ENCODE measurements at places on chromosomes 7 and 10.

- DNase-seq = no peak
Observed at GRCh38 chr7:3063016-3063753, 19.5 kb upstream of the CARD11 start.

GRCh38 chr7:102463841-102464576 lies 654 bp downstream of the ALKBH4 start:
- no peak for DNase-seq

DNA sequence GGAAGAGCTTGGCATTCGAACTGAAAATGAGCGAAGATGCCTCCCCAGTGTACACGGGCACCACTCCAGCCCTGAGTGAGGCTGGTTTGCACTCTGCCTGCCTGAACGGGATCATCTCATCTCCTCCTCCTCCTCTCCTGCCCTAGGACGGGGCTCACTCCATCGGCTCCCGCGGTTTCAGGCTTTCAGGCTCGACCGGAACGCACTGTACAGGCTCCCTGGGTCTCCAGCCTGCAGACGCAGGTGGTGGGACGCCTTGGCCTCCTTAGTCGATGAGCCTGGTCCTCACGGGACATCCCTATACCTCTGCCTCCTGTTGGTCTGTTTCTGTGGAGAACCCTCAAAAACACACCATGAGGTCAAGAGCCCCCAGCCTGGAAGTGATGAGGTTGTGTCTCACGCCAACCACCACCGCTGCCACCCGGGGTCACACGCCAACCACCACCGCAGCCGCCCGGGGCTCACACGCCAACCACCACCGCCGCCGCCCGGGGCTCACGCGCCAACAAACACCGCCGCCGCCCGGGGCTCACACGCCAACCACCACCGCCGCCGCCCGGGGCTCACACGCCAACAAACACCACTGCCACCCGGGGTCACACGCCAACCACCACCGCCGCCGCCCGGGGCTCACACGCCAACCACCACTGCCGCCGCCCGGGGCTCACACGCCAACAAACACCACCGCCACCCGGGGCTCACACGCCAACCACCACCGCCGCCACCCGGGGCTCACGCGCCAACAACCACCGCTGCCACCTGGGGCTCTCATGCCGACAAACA lies 56.3 kb downstream of the FOXL3 start:
- DNase-seq = no peak

GRCh38 chr10:22002591-22003176 lies 846 bp downstream of the DNAJC1 start:
- DNase-seq = peak; percentile 63

GRCh38 chr7:7869036-7869435 lies 99.6 kb upstream of the GLCCI1 start:
- no peak for DNase-seq

DNA sequence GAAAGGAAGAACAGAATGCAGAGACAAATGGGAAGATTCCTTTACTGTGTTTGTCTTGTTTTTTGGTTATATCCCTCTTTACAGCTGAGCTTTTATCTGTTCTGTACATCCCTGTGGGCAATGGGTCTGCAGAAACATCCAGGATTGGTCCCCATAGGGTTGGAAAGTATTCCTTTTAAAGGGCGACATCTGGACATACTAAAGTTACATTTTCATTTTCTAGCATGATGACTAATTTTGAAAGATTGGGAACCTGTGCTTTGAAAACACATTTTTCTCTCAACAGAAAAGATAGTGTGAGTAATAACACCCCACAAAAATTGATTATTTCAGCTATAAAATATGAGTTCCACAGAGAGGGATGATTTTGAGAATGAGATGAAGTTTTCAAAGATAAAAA lies 435.8 kb downstream of the GPAM start:
- DNase-seq = no peak

DNA sequence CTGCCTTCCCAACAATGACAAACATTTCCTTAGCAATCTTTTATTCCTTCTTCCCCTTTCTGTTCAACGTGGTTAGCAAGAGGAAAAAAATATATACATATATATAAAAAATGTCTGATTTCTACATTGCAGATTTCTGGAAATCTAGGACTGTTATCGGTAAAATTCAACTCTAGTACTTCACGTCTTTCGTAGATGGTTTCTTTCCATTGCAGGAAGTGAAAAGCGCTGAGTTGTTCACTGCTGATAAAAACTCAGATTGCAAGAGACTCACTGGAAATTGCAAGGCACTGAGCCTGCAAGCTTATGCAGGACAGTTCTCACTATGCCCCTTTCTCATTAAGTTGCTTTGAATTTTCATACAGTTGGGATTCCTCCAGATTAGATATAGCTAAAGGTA lies 23.9 kb downstream of the KIN start:
- no peak for DNase-seq

DNA sequence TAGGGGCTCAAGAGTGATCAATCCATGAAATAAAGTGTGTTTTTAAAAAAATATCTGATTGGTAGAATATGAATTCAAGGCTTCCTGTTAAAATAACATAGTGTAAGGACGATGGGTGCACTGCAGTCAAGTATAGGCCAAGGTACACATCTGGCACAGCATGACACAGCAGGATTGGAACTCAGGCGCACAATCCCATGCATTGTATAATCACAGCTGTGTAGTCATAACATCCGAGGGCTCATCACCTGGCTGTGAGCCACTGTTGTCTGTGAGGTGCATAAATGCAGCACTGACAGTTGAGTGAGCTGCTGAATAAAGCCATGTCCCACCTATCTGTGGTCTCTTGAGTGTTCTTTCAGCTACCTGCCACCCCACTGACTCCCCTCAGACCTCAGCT lies 142.3 kb upstream of the HPS1 start:
- peak; percentile 19 for DNase-seq

DNA sequence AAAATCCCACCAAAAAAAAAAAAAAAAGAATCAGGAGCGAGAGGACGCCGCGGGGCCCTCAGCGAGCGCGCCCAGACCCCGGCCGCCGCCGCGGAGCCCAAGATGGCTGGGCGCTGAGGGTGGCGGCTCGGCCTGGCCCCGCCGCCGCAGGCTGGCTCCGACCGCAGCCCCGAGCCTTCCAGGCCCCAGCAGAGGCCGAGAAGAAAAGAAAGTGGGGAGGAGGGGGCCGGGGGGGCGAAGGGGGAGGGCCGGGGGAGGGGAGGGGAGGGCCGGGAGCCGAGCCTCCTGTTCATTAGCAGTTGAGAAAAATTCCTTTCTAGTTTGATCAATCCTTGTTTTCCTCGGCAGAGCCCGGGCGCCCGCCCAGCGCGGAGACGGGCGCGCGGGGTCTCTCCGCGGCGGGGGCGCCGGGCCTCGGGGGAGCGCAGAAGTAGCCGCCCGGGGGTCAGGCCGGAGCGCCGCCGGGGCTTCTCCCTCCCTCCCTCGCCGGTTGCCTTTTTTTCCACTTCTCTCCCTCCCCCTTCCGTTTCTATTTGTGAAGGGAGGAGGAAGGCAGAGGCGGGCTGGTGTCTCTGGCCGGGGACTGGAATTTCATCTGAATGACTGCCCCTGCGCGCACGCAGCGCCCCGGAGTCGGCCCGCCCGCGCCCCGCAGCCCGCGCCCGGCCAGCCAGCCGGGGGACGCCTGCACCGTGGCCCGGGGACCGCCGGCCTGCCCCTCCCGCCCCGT lies 778 bp upstream of the TRIM8 start:
- peak; percentile 74 for DNase-seq

DNA sequence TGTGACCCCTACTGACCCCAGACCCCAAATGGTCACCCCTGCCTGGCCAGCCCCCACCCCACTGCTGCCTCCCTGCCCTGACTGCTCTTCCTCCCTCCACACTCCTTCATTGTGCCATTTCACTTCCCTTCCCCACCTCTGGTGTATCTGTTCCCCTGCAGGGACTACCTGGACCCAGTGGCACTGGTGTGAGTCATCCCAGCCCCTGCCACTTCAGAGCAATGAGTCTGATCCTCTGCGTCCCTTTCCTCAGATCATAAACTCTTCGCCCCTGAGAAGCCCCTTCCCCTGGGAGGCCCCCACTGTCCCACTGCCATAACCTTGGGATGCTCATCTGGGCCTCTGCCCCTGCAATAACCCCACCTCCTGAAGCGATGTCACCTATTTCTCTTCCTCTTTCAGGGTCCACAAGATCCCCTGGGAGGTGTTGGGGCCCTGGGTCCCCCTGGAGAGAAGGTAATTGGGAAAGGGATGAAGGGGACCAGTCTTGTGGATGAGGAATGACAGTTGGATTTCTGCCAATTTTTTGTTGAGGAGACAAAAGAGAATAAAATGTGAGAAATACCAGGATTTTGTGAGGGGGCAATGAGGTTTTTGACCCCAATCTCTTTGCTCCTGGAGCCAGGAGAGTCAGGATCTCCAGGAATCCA lies 19.1 kb upstream of the VOPP1 start:
- DNase-seq = no peak

DNA sequence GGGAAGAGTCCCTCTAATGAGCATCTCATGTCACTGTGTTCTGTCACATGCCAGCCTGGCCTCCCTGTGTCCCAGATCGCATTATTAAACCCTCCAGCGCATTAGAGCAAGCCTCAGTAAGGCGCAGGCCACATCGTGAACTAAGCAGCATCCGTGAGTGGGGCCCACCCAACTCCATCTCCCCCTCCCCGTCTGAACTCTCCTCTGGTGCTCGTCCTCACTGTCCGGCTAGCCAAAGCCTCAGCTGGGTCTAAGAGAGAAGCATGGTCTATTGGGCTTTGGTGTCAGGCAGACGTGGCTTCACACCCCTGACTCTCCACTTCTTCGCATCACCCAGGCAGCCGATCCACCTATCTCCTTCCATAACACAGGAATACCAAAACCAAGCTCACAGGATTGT lies 164.7 kb upstream of the LANCL2 start:
- no peak for DNase-seq

GRCh38 chr7:101817471-101818286 lies at the start of gene CUX1:
CUX1 (plus strand) TSS chr7:101817626; CDS start chr7:101817640, 14 bp downstream.
- peak; percentile 47 for DNase-seq

GRCh38 chr7:143240291-143241168 lies 18.7 kb downstream of the TAS2R40 start:
- peak; percentile 86 for DNase-seq

DNA sequence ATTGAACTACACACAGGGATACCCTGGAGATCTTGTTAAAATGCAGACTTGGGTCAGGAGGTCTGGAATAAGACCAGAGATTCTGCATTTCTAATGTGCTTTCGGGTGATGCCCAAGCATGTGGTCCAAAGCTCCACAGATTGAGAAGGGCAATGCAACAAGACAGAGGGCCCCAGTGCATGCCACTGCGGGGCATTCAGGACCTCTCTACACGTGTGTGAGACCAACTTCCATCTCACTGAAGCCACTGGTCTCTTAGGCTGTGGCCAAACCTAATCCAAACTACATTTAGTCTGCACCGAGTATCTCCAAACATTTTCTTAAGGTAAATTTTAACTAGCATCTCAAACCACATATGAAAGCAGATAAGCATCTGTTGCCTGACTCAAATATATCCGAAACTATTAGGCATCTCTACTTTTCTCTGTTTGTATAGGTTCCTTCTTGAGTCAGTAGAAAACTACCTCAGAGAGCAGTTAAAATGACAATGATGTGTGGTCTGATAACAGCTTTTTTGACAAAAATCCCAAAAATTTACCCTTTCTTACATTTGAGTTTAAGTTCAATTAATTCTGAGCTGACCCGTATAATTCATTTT lies 107.5 kb downstream of the ELMO1 start:
- DNase-seq = no peak

GRCh38 chr10:104925232-104925851 lies 284.3 kb downstream of the SORCS3 start:
- DNase-seq = no peak

DNA sequence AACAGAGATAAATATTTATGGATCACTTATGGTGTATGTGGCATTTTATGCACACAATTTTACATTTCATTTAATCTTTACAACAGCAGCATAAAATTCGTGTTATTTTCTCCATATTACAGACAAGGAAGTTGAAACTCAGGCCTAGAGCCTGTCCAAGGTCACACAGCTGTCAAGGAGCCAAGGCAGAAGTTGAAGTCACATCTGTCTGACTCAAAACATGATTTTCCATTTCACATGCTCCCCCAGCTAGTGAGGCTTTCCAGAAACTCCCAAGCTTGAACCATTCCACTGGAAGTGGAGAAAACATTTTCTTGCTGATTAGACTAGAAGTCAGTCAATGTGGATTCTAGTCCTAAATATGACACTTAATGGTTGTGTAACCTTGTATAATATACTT lies 110.5 kb downstream of the HECTD2 start:
- no peak for DNase-seq

DNA sequence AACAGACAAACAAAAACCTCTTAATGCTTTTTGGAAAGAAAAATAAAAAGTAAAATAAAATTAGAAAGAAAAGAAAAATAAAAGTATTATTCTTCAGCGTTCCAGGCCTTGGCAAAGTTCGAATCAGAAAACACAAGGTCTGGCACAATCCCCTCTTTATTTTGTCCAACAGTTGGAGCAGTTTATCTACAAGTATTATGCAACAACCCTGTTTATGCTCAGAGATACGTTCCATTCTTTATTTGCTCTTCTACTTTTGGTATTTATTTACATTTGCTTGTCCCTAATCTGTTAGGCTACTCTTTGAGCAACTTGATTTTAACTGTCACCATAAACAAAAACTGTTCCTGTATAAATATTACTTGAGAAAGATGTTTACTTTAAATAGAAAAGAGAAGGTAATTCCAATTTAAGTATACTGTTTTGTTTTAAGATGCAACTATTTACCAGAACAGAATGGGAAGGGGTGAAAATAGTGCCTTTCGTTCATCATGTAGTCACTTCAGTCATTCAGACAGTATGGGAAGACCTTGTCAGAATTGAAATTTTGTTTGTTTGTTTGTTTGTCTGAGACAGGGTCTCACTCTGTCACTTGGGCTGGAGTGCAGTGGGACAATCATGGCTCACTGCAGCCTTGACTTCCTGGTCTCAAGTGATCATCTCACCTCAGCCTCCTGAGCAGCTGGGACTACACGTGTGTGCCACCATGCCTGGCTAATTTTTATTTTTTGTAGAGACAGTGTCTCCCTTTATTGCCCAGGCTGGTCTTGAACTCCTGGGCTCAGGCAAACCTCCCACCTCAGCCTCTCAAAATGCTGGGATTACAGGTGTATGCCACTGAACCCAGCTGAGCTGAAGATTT lies 5.7 kb downstream of the PDK4 start:
- no peak for DNase-seq

GRCh38 chr7:77991656-77992055 lies 193.1 kb downstream of the PHTF2 start:
- no peak for DNase-seq

GRCh38 chr7:91033574-91033973 lies 230.7 kb upstream of the FZD1 start:
- no peak for DNase-seq

- DNase-seq = peak; percentile 10
Observed at GRCh38 chr7:118152149-118152548, 31.8 kb upstream of the LSM8 start.
